CD4-positive, alpha-beta T cell treated with Interleukin-6 for 4 hours (primary cell): ENCODE measurements at places on chromosomes 1 and 21.

DNA sequence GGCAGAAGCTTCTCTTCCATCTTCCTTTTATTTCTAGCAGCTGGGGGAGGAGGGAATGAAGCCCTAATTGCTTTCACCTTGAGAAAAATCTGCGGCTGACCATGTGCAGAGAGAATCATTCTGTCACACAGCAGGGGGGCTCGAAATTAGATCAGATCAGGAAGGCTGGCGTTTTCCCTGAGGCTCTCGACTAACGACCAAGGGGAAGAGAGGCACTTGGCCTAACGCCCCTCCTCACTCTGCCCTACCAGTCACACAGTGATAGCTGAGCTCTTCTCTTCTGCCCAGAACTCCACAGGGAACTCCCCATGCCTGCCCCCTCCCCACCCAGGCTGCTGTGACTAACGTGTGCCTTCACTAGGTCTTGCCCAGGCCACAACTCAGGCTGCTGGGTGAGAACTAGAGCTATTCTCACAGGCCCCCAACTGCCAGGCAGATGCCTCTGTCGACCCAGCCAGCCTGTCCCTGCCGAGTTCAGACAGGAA, 26.5 kb upstream of the KHDRBS1 start:
- no peak for DNase-seq

DNA sequence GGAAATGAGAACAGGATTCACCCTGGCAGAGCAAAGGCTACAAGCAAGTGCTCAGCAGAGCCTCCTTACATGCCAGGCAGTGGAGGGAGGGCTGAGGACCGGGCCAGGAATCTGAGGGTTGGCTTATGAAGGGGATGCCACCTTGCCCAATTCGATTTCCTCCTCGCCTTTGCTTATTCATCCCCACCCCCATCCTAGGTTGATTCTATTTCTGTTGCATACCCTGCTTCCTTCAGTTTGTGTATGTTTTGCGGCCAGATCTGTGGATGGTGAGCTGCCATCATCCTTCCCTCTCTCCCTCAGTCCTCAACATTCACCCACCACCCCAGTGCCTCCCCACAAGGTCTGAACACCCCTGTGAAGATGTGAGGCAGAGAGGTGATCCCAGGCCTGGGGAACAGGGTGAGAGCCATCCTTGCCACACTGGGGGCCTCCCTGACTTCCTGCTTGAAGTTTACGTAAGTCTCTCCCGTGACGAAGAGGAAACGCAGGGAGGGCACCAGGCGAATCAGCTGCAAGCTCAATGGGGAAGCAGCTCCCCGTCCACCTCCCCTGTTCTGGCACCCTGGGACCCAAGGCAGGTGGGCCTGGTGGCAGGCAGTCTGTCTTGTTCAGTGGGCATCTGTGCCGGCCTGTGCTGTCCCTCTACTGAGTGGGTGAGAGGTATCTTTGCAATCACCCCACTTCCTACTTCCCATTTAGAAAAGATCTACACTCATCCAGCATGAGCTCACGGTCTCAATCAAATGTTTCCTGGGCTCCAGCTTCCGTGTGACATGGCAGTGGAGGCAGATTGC, 50.6 kb upstream of the CNTN2 start:
- no peak for DNase-seq

GRCh38 chr1:204997591-204998355, 45.2 kb upstream of the CNTN2 start:
- DNase-seq, result no peak

GRCh38 chr1:150194381-150195031, 41.4 kb downstream of the ANP32E start:
- DNase-seq, result no peak
